ENCODE measurements at places on chromosomes 7 and 10. TPM values are rescaled to one million over a fixed set of nuclear protein-coding genes. Genes with fewer than 3 reads are reported as not detected.

The EIF4EBP2 gene
- total RNA-seq: 46.0 TPM

The H2BK1 gene
- not detected for total RNA-seq

The FKBP6 gene
- total RNA-seq: not detected

The PYROXD2 gene
- 11.6 TPM for total RNA-seq

The TMED4 gene
- 84.3 TPM for total RNA-seq

The ATAD1 gene
- 43.9 TPM for total RNA-seq

The LRGUK gene
- 0.88 TPM for total RNA-seq

The PCGF6 gene
- 18.9 TPM for total RNA-seq

All from osteoblast (primary cell).